Activated CD8-positive, alpha-beta memory T cell treated with anti-CD3 and anti-CD28 coated beads, Interleukin-2, amount 50 U/mL, for 4 hours (primary cell): ENCODE measurements at places on chromosomes 3 and 15.

DNA sequence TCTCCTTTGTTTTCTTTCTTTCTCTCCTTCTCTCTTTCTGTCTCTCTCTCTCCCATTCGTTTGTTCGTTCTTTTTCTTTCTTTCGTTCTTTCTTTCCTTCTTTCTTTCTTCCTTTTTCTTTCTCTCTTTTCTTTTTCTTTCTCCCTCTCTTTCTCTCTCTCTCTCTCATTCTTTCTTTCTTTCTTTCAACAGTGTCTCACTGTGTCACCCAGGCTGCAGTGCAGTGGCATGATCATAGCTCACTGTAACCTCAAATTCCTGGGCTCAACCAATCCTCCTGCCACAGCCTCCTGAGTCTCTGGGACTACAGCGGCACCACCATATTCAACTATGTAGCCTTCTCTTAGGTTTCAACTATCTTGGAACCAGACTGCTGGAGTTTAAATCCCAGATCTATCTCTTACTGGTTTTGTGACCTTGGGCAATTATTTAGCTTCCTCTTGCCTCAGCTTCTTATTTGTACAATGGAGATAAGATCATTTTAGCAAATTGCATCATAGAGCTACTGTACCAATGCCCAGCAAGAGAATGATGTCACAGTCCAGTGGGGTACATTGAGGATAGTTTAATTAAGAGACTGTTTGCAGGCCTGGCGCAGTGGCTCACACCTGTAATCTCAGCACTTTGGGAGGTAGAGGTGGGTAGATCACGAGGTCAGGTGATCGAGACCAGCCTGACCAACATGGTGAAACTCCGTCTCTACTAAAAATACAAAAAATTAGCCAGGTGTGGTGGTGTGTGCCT is 27.3 kb upstream of the PARL start:
- no peak for DNase-seq

DNA sequence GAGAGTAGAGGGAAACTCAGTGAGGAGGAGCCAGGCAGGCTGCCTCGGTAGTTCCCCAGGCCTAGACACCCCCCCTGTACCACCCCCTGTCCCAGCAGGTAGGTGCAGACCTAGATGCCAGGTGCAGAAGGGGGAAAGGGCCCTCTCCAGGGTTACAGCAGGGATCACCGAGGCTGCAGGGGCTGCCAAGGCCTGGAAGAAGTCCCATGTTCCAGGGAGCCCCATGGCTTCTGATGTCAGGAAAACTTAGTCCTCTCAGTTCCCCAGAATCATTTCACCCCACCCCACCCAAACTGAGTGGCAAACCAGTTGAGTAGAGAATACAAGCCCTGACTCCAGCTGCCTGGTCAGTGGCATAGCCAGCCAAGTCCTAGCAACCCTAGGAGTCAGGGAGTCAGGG is 7.4 kb upstream of the SEMA3B start:
- no peak for DNase-seq

GRCh38 chr15:62164014-62164395 is 1.1 kb downstream of the C2CD4B start:
- no peak for DNase-seq

DNA sequence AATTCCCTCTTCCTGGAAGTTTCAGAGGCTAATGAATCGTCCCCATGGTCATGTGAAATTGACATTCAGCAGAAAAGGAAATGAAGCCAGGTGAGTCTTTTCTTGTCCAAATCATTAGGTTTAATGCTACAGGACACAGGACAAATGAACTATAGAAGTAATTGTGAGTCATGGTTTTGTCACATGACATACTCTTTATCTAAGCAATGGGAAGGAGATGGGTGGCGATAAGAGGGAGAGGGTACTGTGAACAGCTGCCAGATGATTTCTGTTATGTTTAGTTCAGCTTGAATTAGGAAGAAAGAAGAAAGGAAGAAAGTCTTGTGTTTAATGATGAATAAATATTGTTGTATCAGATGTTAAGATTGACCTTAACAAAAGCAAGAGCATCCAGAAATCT is 515.4 kb upstream of the ZNF717 start:
- no peak for DNase-seq

DNA sequence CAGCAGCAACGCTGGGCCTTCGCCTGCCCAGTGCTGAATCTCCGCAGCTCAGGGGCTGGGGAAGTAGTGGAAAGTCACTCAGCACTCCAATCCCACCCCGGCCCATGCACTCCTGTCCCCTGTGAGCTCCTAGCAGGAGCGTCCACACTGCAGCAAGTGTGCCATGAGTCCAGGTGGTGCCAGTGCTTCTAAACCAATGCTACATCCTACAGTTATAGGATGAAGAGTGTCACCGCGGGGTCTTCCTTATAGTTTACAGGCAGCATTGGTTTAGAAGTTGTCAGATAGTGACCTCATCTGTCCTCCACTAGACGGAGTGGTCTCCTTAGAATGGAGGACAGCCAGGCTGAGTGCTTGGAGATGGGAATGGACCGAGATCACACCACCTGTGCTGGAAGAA is 221.4 kb downstream of the GABRB3 start:
- no peak for DNase-seq

DNA sequence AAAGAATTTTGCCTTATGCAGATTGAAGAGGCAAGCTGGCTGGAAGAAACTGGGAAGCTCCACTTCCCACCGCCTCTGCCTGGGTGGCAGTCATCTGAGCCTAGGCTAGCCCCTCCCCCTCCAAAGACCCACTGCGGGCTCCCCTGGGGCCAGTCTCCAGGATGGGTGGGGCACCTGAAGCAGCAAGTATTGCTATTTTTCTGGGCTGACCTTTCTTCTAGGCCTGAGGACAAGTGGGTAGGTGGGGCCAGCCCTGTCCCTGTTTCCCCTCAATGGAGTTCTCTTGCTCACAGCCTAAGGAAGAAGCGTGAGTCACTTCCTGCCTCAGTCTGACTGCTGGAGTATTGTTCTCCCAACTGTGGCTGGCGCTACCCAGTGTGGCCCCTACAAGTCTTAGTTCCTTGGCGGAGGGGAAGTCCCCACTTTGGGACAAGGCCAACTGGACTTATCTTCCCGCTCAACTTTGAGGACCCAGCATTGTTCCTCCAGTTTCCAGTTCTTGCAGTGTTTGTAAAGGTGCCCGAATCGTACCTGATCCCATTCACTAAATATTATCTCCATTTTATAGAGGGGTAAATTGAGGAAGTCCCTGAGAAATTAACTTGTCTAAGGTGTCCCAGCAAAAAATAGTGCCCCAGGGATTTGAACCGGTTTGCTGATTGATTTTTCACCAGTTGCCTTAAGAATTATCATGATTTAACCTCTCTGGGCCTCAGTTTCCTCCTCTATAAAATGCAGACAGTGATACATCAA is 1.4 kb downstream of the FURIN start:
- DNase-seq: no peak

DNA sequence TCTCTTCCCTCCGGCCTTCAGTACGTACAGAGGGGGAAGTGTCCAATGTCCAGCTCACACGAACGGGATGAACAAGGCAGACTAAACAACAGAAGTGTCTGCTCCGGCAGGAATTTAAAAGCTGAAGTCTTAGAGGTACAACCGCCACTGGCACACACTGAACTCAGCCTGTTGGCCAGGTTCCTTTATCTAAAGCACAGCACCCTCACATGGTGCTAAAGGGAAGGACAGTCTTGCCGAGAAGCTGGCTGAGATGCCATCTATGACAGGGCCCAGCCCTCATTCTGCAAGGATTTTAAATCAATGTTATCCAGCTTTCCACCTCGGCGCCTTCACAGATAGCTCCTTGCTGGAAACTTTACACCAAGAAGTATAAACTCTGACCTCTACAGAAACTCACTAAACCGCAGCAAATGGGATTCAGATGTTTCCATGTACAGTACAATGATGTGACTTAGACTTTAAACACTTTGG is 2.8 kb downstream of the ADAMTS17 start:
- DNase-seq: peak; percentile 62

DNA sequence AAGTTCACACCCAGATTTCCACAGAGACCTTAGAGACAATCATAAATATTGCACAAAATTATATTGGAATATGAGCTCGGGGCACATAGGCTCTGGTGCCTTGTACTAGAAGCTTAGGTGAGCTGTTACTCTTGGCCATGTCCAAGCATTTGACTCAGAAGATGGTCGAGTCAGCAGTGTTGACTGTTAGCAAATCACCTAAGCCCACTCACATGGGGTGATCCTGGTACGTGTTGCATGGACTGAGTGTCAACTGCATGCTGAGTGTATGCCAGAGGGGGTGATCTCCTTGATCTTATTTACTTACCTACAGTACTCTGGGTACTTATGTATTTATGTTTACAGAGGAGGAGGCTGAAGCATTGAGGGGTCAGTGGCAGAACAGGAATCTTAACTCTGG is 14.0 kb downstream of the SMAD3 start:
- no peak for DNase-seq

DNA sequence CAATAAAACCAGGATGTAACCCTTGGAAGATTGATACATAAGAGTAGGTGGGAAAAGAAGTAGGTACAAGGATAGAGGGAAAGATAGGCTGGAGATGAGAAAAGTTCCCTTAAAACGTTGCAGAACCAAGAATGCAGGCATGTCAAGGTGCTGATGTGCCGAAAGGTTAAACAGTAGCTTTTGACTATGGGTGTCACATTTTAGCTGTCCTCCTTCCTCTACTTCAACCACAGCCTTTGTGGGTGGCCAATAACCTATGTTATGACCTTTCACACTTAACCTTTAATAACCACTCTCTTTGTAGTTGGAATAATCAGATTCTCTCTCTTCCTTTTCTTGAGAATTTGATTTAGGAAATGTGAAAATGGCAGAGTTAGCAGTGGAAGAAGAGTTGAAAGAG is 184.5 kb upstream of the GAP43 start:
- no peak for DNase-seq

- DNase-seq: no peak
Measured at GRCh38 chr15:55928955-55929354, 64.5 kb downstream of the NEDD4 start.

DNA sequence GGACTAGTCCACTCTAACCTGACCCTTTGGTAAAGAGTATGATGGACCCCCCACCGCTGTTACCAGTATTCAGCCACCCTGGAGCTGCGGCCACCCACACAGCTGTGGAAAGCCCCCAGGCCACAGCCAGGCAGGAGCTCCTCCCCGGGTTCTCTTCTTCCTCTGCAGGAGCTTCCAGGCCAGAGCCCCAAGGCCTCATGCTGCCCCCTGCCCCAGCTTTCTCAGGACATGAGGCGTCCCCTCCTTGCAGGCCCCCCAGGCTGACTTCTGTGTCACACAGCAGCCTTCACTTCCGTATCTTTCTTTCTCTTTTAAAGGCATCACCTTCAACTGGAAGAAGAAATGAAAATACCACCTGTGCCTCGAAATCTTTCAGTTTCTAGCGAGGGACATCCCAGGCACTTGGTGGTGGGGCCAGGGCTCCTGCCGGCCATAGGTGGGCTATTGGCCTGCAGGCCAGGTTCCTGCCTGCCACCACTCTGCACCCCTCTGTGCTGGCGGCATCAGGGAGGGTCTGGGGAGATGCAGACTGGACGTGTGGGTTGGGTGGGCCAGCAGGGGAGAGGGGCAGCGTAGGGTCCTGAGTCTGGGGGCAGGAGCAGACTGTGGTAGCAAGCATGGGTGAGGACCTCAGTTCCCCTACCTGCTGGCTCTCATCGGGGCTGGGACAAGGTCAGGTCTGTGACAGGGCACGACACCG is 19.9 kb downstream of the KLF13 start:
- DNase-seq: no peak

DNA sequence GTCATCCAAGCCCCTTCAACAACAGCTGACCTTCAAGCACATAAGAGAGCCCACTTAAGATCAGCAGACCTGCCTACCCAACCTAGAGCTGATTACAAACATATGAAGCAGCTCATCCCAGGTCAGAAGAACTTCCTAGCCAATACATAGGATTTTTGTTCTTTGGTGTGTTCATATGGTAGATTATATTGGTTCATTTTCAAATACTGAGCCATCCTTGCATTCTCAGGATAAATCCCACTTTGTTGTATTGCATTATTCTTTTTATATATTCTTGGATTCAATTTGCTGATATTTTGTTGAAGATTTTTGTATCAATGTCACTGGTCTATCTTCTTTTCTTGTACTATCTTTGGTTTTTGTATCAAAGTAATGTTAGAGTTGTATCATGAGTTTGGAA is 107.3 kb upstream of the STT3B start:
- DNase-seq: no peak

DNA sequence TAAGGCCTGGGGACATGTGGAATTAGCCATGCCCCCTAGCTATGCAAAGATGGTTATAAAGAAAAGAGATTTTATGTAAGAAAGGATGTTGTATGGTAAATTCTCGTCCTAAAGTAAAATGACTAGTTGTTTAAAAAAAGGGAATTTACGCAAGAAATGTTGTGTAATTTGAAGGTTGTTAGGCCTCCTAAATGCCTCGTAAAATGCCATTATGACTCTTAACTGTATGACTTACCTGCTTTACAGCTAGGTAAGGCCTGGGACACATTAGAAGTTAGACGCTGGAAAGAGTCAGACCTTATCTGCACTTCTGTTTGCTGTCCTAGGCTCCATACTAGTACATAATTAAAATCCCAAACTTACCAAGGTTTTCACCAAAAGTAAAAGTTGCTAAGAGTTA is 17.5 kb upstream of the HHATL start:
- DNase-seq: no peak

DNA sequence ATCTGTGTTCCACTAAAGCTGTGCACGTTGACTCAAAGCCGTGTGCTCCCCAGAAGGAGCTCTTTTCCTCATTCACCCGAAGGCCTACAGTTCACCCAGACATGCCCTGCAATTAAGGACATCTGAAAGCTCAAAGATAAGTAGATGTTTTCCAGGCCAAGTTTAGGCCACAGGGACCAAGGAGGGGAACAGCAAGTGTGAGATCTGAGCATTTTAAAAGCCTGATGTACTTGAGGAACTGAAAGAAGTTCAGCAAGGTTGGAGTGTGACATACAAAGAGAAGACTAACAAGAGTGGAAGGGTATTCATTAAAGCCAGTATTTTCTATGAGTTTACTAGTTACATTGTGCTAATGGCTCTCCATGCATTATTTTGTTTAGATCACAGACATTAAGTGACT is 68.0 kb downstream of the CASR start:
- no peak for DNase-seq

DNA sequence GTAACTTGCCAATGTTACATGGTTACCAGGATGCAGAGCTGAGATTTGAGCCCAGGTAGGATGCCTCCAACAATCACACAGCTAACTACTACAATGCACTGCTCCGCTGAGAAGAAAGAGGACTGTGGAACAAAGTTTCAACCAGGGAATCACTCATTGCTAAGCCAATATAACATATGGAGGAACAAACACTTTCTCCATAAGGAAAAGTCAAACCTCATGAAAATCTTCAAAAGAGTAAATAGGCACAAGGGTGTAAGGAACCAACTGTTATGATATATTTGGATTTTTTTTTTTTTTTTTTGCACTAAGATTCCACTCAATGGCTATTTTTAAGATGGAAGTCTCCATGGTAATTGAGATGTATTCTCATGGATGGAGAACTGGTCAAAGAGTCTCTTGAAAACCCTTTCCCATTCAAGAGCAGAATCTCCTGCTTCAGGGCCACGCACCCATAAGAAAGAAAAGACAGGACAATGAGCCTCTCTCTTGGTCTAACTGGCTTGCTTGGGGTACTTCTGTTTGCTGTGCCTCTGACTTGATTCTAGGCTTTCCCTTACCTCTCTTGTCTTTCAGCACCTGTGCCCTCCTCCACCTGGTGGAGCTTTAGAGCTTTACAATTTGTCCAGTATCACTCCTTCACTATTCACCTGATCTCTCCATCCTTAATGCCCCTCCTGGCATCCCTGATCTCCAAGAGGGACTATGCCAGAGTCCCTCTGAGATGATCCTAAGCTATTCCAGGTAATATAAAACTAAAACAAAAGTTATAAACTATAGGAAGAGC is 252.8 kb downstream of the NTRK3 start:
- no peak for DNase-seq
